ENCODE measurements at places on chromosomes 2 and 18. TPM values are rescaled to one million over a fixed set of nuclear protein-coding genes. Genes with fewer than 3 reads are reported as not detected.
A peak's percentile ranks its signal among the peaks of the same experiment; 100 is the strongest.

DNA sequence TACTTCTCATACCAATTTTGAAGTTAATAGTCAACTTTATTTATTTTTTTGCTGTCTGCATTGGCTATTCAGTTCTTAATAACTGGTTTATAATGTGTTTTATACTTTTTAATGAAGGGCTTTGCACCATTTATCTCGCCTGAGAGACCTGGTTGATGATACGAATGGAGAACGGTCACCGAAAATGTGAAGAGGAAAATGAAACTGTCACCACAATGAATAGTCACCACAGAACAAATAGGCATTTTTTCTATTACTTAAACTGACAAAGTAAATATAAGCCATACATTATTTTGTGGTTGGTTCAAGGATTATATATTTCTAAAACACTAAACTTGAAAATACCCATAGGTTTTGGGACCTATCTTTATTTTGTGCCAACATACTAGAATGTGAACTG, 20.4 kb downstream of the C18orf54 start:
- DNase-seq: no peak

C2orf80 gene
- not detected for total RNA-seq

- DNase-seq: no peak
Observed at GRCh38 chr2:74768401-74768914, 65.5 kb upstream of the HK2 start.

GRCh38 chr2:96869822-96870625, at the start of gene SEMA4C:
TSS of gene SEMA4C (minus strand) at chr2:96870080. CDS start at chr2:96867886, 2,194 bp downstream.
- DNase-seq: peak; percentile 56

DNA sequence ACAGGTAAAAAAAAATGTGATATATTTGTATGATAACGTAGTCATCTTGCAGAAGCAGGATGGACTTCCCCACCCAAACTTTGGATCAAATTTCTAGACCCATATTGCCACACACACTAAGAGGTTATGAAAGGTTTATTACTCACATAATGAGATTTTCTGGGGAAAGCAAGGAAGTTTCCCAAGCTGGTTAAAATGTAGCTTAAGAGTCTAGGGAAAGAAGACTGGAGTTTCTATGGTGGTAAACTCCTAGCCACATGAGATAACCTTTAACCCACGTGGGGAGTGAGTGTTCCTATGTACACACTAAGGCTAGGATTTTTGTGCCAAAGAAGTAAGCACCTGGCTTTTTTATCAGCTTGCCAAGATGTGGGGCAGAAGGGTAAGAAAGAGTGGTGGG, 335.7 kb upstream of the UBE2E3 start:
- DNase-seq: no peak

DNA sequence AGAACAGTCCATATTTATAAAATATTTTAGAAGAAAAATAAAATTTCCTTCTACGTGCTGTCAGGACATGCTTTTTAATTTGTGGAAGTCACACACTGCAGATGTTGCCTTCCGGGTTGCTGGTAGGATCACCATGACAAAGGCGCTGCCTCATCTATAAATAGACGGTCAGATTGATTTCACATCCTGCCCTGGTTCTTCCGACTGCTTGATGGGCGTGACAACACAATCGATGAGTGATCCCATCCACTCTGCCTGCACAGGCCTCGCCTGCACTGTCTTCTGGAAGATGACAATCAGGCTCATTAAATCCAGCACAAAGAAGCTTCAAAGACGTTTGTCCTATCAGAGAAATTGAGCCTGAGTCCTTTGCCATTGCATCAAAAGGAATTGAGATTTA, 318.9 kb upstream of the TRIB2 start:
- no peak for DNase-seq

GRCh38 chr18:28916456-28916855, 739.5 kb upstream of the CDH2 start:
- no peak for DNase-seq

DNA sequence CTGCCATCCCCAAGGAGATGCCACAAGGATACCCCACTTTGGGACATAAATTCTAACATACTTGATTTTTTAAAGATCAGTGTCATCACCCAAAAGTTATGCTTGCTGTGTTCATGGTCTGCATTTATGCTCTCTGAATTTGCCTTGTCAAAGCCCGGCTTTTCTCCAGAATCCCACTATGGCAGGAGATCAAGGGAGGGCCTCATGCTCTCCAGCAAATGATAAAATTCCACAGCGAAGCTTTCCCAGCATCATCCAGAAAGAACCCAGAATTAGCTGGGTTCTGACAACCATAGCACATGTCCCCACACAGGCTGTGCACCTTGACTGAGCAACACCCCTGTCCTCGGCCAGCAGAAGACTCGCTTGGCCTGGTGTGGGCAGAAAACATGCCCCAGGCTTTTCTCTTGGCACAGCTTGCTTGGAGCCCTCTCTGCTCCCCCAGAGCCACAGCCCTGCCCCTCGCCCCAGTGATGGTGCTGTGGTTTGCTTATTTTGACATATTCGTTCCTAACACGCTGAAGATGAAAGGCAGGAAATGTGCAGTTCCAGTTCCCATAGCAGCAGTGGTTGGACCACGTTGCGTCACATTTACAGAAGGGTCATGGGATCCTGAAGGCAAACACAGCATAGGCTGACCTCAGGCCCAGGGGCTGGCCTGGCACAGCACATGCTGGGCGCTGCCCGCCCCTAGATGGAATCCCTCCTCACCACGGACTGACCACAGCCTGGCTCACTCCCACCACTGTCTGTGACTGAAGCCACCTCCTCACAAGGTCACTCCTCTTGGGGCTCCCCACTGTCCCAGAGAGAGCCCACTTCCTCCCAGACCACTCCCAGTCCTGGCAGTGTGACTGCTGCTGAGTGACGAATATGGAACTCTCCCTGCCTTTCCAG, 14.1 kb upstream of the CHRNA1 start:
- peak; percentile 12 for DNase-seq

DNA sequence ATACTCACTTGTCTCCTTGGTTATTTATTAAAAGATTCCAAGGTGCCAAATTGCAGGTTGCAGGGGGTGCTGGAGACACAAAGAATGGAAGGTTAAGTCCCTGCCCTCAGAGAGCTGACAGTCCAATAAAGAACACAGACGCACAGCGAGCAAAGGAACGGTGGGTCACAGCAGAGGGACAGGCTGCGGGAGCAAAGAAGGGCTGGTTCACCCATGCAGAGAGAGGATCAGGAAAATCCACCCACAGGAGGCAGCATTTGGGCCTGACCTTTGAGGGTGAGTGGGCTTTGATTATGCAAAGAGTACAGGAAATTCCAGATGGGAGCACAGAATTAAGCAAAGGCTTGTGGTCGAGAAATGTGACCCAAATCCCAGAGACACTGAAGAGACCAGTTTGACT, 45.0 kb downstream of the ZBTB7C start:
- DNase-seq: no peak

GRCh38 chr2:126571403-126571802, 84.6 kb upstream of the GYPC start:
- DNase-seq: no peak

COPS8 gene
- 111 TPM for total RNA-seq

GRCh38 chr2:231601356-231602229, 8.9 kb downstream of the TEX44 start:
- peak; percentile 66 for DNase-seq

DNA sequence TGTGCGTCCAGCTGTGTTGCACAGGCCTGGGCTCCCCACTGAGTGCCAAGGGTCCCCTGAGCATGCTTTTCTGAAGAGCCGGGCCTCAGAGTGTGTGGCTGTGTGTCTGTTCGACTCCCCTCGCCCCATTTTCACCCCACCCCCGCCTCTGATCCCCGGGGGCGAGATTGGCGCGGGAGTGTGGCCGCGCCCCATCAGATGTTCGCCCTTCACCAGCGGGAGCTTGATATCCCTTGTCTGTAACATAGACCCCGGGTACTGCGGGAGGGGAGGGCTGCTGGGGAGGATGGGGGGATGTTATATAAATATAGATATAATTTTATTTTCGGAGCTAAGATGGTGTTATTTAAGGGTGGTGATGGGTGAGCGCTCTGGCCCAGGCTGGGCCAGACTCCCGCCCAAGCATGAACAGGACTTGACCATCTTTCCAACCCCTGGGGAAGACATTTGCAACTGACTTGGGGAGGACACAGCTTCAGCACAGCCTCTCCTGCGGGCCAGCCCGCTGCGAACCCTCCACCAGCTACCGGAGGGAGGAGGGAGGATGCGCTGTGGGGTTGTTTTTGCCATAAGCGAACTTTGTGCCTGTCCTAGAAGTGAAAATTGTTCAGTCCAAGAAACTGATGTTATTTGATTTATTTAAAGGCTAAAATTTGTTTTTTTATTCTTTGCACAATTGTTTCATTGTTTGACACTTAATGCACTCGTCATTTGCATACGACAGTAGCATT, 1.5 kb downstream of the RHOB start:
- DNase-seq: no peak

GDF7 gene
- not detected for total RNA-seq

DNA sequence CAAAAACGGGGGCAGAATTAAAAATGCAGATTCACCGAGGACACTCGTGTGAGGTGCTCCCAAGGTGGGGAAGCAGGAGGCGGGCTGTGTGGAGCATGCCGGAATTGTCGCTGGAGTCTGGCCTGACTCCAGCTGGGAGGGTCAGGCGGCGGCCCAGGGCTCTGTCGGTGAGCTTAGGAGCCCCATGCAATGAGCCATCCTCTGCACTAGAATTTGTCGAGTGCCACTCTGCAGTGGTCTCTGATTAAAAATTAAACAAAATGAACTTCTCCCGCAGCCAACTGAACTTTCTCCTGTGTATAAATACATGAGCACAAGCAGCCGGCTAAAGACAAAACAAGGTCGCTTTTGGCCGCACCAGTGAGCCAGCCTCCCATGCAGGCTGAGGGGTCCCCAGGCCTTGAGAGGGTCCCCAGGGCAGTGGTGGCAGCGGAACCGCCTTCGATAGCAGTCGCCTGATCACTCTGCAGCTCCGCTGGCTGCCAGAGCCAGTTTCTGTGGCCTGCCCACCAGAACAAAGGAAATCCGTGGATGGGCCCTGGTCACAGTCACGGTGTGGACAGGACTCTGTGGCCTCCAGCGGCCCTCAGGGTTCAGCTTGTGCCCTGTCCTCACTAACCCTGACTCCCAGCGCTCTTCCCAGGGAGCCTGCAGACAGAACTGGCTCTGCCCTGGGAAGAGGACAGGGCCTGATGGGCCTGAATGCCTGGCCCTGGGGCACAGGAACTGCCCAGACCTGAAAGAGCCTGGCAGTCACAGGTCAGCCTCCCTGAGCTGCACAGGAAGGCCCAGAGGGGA, 201.3 kb downstream of the EIPR1 start:
- DNase-seq: no peak

GKN2 gene
- not detected for total RNA-seq

DNA sequence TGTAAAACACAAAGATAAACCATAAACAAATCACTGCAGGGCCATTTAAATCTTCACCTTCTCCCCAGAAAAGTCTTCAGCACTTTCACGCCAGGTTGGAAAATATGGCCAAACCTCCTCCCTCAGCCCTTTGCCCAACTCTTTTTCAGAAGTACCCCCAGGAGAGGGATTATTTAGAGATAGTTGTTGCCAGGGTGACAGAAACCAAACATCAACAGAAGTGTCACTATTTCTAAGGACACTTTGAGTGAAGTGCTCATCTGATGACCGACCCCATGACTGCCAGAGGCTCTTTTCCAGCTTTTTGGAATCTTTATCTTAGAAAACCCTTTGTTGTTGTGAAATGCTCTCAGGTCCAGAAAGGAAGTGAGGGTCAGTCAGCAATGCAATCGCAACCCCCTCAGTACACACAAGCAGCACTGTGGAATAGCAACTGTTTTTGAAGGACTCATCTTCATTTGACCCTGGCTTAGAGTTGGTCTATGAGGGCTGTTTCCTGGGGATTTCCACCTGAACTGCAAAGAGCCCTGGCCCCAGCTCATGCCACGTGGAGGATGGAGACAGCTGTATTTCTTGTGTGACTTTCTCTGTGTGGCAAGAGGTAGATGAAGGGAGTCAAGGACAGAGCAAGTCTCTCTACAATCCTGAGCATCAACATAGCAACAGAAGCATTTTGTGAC, 114.0 kb upstream of the STON1 start:
- DNase-seq: no peak

GRCh38 chr2:45912109-45912508, 260.6 kb downstream of the PRKCE start:
- no peak for DNase-seq

DNA sequence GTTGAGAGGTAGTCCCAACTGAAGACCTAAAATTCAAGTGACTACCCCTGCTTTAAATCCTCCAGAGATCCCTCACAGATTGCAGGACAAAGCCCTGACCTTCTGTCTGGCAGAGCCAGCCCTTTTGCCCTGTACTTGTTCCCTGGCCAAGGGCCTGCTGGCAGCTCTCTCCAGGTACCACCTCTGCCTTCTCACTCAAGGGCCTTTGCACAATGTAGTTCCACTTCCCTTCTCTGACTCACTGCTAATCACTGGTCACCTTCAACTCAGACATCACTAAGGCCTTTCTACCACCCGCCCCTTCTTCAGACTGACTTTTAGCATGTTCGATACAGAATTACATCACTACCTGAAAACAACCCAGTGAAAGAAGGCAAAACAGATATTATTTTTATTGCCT, 411.0 kb downstream of the TMEM182 start:
- no peak for DNase-seq

CFAP53 gene
- total RNA-seq: not detected

DNA sequence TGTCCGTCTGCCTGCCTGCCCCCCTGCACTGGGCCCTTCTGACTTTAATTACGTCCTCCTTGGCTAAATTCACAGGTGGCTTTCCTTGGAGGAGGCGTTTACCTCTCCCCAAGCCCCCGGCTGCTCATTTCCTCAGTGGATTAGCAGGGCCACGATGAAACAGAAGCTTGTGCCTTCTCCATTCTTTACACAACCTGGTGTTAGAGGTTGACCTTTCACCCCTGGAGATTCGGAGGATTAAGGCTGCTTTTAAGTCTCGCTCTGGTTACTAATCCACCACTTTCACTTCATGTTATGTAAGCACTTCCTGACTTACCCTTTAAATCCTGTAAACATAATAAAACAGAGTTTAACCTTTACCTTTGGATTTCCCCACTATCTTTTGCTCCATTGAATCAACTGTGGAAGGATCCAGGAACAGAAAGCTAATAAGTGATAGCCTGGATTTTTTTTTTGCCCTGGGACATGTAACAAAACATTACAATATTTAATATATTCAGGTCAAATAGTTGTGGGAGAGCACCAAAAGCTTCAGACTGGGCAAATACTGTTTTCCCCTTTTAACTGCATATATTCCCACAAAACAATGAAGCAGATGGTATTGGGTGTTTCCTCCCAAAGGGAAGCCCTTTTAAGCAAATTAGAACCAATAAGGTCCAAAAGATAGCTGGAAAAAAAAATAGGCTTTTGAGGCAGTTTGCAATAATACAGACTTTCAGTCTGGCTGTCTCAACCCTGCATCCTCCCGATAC, 370.2 kb downstream of the EN1 start:
- DNase-seq: no peak

GRCh38 chr2:113118263-113118657, 9.1 kb upstream of the IL1RN start:
- no peak for DNase-seq

- DNase-seq: no peak
Observed at GRCh38 chr2:104820126-104820525, 33.8 kb upstream of the POU3F3 start.

Measured in MG63 (cell line).